RWPE1 (cell line): ENCODE measurements at places on chromosomes 3 and 15.

DNA sequence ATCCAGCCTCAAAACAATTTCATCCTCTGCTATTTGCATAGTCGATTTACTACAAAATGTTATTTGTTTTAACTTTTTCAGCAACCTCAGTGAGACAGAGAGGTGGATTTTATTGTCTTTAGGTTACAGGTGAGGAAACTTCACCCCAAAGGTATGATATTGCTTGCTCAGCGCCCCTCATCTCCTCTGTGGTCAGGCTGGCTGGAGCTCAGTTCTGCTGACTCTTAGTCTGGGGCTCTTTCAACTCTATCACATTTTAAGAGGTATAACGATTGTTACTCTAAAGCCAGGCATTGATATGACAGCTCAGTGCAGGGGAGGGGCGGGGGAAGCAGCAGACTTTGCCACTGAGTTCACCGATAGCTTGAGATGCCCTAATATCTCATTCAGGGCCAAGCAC is 103.0 kb upstream of the DPH6 start:
- no peak for DNase-seq

DNA sequence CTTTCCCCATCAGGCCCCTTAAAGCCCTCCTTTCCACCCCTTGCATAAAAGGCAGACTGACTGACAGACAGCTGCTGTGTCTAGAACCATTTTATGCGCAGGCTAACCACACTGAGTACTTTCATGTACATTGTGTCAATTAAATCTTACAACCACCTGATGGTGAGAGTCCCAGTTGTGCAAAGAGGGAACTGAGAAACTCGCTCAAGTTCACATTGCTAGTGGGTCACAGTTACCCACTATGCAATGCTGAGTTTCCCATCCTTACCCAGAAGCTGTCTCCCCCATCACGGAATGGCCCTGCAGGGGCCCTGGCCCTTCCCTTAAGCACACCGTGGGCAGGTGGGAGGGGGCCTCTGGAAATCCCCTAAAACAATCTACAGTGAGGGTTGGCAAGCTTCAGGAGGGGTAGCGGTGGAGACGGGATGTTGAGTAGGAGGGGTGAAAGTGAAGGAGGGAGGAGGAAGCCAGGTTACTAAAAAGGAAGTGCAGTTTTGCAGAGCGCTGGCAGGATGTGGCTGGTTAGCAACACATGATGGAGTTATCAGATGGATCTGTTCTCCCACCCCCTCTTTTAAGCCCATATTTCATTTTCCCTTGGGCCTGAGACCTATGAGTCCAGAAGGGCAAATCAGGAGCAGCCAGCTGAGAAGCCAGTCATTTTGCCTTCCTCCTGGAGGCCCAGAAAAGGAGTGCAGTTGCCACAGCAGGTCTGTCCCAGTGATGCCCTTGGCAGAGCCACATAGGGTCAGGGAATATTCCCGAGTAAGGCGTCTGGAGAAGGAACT is 30.0 kb downstream of the STARD5 start:
- DNase-seq = no peak

DNA sequence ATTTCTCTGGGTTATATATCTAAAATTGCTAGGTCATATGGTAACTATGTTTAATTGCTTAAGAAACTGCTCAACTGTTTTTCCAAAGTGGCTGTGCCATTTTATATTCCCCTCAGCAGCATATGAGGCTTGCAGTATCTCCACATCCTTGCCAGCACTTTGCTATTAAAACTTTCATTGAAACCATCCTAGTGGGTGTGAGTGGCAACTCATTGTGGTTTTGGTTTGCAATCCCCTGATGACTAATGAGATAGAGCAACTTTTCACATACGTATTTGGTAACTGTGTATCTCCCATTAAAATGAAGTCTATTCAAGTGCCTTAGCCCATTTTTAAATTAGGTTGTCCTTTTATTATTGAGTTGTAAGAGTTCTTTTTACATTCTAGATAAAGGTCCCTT is 17.3 kb downstream of the KPNA1 start:
- DNase-seq = peak; percentile 86

DNA sequence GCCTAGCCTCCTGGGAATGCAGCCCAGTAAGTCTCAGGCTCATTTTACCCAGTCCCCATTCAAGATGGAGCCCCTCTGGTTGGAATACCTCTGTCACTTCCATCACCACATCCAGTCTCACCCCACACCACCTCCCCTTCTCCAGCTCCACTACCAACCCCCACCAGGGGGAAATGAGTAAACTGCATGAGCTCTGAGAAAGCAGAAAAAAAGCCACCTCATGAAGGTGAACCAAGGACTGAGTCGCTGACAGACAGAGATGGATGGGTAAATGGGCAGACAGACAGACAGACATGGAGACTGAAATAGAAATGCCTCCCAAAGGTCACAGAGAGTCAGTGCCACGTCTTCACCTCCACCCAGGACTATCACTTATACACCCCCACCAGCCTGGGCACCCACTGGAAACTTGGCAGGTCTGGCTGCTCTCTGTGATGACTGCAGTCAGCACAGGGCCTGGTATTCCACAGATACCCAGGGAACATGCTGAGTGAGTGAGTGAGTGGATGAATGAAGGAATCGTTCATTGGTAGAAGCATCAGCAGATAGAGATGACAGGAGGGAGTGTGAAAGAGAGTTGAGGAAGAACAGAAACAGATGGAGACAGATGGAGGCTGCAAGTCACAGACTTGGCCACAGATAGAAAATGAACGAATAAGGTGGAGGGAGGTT is 4.9 kb upstream of the LOXL1 start:
- no peak for DNase-seq

DNA sequence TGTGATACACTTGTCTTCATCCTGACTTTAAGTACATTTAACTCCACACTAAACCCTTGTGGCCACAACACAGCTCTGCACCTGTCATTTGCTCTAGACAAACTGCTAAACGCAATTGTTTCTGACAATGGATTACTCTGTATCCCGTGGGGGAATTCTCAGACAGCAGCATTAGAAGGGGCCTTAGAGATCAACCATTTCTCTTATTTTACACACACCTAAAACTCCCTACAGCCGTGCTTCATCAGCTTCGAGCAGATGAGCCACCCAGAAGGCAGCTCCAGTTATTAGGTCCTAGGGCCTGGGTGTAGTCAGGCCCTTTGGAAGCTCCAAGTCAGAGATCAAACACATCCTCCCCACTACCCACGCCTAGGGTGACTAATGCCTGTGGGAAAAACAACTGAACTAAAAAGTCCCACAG is 1.3 kb upstream of the IL12A start:
- no peak for DNase-seq

DNA sequence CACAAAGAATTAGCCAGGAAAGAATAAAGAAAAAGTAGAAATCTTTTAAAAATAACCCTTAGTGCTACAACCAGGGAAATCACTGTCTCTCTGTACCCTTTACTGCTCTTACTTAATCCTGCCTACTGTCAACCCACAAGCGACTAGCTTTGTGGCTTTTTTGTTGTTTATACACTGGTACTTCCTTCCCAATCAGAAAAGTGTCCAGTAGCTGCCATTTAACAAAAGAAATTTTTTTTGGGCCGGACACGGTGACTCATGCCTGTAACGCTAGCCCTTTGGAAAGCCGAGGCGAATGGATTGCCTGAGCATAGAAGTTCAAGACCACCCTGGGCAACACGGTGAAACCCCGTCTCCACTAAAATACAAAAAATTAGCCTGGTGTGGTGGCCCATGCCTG is 13.8 kb upstream of the FAM219B start:
- DNase-seq = no peak

DNA sequence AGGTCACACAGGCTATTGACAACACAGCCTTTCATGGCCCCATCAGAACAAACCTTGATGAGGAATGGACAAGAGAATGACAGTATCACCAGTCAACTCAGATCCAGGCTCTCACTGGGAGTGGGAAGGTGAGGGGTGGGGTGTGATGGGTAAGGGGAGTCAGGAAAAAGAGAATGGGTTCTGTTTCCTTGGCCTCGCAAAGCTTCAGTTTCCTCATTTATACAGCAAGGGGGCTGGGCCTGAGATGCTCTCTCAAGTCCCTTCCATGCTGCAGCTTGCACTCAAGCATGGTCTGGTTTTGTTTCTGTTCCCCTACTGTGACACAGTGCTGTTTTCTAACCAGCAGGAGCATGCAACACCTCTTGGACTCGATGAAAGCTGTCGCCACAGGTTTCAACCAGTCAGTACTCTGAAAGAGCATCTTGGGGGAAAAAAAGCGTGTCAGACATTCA is 65.7 kb upstream of the IL12A start:
- DNase-seq = no peak

GRCh38 chr3:58633157-58633865 is 33.3 kb downstream of the FAM3D start:
- DNase-seq = no peak

- DNase-seq = no peak
These were observed 63.0 kb upstream of the MB21D2 start for GRCh38 chr3:192980632-192981031.

DNA sequence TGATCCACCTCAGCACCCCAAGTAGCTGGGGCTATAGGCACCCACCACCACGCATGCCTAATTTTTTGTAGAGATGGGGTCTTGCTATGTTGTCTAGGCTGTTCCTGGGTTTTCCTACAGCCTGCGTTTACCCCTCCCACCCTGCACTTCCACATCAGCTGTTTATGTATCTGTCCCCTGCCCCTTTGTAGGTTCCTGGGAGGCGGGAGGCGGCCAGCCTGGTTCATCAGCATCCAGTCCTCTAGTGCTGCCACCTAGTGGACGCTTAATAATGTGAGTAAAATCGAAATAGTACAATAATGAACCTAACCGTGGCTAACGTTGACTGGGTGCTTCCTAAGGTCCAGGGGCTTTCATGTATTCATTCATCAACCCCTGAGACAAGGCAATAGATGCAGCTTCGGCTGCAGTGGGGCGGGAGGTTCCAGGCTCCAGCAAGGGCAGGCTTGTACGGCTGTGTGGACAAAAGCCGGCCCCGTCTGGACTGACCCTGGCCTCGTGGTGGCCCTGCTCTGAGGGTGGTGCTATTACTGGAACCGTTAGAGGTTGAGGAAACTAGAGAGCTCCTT is 1.2 kb upstream of the LCTL start:
- DNase-seq = peak; percentile 75

GRCh38 chr15:57647071-57647790 is 55.5 kb downstream of the MYZAP start:
- no peak for DNase-seq

DNA sequence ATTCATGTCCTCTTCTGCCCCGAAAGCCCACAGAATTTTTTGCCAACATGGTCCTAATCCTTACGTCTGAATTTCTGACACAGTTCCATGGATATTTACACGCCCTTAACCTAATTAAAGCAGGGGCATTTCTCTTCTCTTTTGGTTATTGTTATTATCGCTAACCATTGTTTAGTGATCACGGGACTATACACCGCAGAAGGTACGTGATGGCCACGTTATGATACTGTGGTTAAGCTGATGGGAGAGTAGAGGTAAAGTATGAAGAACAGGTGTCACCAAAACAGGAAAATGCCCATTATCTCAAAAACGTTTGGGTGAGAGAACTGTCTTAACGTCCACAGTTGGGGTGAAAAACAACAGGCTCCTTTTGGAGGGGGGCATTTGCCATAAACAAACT is 26.4 kb downstream of the CCR4 start:
- no peak for DNase-seq

GRCh38 chr3:144085964-144086363 is 114.3 kb downstream of the DIPK2A start:
- DNase-seq = peak; percentile 77

DNA sequence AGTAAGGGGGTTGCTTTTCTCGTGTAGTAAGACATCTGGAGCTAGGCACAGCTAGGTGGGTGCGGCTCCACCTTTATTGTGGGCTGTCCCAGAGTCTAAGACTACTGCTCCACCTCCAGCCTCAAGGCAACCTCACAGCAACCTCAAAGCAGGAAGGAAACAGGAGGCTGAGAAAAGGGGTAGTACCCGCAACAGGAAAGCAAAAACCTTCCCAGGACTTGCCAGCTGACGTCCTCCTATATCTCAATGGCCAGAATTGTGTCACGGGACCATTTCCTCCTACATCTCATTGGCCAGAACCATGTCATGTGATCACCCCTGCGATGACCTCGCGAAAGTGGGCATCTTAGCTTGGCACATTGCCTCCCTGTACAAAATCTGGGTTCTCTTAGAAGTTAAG is 4.3 kb upstream of the GPR160 start:
- no peak for DNase-seq

GRCh38 chr3:77134769-77135168 is 94.9 kb downstream of the ROBO2 start:
- no peak for DNase-seq

- DNase-seq = no peak
These were observed 45.7 kb downstream of the CD86 start for GRCh38 chr3:122100591-122101463.

- no peak for DNase-seq
These were observed 33.0 kb downstream of the SNRK start for GRCh38 chr3:43319376-43319775.

DNA sequence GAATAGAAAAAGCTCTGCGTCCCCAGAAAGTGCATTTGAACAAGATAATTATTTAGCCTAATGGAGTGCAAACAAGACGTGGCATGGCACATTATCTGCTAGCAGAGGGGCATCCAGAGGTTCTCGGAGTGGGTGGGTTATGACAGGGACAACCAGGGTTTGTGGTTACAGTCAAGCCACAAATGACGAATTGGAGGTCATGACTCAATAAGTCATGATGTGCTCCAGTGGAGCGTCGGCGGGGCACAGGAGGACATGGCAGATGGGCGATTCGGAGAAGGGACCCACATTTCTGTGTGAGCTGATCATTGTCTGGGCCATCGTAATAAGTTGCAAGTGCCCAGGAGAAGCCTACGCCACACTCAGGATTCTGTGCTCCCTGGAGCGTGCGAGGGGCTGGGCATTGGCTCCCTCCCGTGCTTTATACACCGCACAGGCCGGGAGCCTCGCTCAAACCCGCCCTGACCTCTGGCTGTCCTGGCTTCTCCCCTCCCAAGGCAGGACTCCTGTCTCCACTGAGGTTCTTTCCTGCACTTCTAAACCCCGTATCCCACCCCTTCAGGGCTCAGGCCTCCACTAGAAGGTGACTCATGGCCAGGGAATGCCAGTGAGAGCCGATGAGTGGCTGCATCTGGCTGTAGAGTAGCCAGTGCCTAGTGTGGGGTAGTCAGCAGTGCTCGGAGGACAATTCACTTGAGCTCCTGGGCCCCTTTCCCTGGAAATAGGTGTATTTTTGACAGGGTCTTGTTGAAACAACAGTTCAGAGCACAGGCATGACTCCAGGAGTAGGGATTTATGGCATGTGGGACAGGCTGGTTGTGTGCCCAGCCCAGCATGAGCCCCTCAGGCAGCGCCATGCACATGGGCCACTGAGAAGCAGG is 67.4 kb downstream of the GRIP2 start:
- peak; percentile 79 for DNase-seq

- DNase-seq = no peak
These were observed 425.3 kb upstream of the PROK2 start for GRCh38 chr3:72210261-72210660.
